ENCODE measurements at places on chromosomes 6 and 20.

GRCh38 chr6:51411496-51412125 lies 592.9 kb downstream of the TFAP2B start:
- no peak for DNase-seq

DNA sequence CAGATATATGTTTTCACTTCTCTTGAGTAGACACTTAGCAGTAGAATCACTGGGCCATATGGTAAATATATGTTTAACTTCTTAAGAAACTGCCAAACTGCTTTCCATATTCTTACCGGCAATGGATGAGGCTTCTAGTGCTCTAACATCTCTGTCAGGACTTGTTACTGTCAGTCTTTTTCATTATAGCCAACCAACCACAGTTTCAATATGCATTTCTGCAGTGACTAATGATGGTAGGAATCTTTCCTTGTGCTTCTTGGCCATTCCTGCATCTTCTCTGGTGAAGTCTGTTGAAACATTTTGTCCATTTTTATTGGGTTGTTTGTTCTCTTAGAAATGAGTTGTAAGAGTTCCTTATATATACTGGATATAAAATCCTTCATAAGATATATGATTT lies 66.0 kb upstream of the SYNDIG1 start:
- peak; percentile 12 for DNase-seq

DNA sequence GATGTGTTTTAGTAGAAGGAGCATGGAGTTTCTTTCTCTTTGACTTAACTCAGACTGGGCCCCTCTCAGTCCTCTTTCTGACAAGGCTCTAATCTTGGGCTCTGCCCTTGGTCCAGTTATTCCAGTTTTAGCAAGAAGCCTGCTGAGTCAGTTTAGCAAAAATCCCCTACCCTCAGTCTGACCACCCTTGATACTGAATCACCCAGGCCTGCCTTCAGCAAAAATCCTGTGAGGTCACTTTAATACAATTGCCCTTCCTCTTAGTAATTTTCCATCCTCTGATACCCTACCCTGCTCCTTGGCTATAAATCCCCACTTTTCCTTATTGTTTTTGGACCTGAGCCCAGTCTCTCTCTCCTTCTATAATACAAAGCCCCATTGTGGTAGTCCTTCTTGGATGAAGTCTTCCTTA lies 326.7 kb upstream of the NOX3 start:
- no peak for DNase-seq

DNA sequence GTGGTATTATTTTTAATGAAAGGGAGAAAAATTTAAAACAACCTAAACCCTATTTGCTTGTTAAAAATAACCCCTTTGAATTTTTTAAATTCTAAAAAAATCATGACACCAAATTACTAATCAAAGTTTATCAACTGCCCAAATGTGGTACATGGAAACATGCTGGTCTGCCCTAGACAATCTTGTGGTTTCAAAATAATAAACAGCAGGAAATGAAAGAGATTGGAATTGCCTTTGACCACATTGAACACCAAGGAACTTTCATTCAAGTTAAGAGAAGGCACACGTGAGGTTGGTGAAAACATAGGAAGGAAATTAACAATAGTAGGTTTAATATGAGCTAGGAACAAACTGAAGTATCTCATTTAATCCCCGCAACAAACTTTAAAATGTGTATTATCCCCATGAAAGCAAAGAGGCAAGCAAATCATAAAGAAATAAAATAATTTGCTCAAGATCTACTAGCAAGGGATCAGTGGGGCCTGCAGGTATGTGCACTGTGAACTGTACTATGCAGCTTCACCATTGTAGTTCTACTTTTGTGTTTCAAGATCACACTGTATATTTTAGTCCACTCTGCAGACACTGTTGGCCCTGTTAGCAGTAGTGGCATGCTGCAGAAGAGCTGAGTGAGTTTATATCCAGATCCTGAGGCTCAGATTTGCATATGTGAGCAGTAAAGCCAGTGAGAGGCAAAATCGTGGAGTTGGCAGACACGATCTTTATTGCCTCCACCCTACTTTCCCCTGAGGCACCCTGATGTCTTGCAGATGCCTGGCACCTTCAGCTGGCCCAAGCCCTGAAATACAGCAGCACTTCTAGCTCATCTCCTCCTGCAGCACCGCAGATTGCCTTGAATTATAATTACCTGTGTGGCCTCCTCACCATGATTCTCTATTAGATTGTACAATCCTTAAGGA lies 157.8 kb upstream of the TENT5A start:
- DNase-seq = no peak

DNA sequence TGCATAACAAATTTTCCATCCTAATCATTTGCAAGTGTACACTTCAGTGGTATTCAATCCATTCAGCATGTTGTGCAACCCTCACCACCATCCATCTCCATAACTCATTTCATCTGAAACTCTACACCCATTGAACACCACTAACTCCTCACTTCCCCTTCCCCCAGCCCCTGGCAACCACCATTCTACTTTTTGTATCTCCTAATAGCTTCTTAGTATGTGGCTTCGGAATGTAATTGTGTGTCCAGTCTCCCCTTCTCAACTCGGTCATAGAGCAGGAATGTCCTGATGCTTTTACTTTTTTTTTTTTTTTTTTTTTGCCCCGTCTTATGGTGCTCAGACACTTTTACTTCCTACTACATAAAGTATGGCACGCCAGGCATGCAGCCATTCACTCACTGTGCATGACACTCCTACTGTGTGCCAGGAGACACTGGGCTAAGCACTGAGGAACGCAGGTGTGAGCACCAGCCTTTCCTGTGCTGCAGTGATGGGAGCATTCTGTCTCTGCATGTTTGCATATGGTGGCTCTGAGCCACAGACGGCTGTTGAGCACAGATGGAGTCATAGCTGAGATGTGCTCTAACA lies 15.3 kb downstream of the HCK start:
- DNase-seq = no peak

- no peak for DNase-seq
Measured at GRCh38 chr6:27867945-27868300, 44.3 kb downstream of the OR2B2 start.

- no peak for DNase-seq
Measured at GRCh38 chr6:156957931-156958547, 180.9 kb downstream of the ARID1B start.

- DNase-seq = no peak
Measured at GRCh38 chr20:61587681-61588289, 335.7 kb downstream of the CDH4 start.

DNA sequence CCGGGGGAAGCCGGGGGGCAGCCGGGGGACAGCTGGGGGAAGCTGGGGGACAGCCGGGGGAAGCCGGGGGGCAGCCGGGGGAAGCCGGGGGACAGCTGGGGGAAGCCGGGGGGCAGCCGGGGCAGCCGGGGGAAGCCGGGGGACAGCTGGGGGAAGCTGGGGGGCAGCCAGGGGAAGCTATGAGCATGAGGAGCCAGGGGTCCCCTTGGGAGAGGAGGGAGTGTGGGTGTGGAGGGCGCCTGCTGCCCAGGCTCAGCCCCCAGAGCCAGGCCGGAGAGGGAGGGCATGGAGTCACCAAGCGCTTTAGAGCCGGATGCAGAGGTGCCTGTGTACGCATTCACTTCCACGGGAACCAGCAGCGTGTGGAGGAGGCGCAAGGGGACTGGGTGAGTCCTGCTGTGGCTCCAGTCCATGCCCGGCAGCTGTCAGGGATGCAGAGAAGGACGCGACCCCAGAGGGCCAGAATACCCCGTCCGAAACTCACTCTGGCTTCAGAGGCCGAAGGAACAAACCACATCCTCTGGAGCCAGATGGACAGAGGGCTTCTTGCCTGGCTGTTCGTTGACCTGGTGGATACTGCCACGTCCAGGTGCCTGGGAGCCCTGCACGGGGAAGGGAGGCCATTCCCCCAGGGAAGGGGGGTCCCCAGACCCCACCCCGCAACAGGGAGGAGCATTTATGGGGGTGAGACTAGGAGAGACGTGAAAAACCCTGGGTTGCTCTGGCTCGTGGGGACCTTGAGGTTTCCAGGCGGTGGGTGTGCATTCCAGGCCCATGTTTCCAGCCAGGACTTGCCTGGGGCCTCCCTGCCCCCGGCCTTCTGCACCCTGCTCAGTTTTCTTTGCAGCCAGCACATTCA lies 26.5 kb upstream of the DACT2 start:
- DNase-seq = no peak

DNA sequence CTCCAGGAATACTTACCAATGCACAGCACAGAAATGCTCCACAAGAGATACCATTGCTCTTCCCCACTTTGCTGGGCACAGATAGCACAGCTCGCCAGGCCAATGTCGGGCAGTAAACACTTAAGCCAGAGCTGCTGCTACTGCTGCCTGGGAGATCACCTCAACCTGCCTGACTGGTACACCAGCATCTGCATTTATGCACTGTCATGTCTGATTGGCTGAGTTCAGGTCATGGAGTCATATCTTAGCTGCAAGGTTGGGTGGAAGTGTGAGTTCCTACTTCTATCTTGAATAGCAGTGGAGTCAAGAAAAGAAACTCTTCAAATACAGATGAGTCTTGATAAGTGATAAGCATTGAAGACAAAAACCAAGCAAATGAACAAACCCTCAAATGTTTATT lies 10.9 kb upstream of the ADGRF4 start:
- DNase-seq = peak; percentile 82

GRCh38 chr6:17418281-17419188 lies 25.1 kb downstream of the CAP2 start:
- DNase-seq = no peak

- no peak for DNase-seq
Measured at GRCh38 chr6:12973386-12973785, 256.8 kb downstream of the PHACTR1 start.

GRCh38 chr20:56987986-56988385 lies 278.5 kb downstream of the BMP7 start:
- no peak for DNase-seq

GRCh38 chr20:297925-298775 lies 780 bp downstream of the ZCCHC3 start:
- no peak for DNase-seq

DNA sequence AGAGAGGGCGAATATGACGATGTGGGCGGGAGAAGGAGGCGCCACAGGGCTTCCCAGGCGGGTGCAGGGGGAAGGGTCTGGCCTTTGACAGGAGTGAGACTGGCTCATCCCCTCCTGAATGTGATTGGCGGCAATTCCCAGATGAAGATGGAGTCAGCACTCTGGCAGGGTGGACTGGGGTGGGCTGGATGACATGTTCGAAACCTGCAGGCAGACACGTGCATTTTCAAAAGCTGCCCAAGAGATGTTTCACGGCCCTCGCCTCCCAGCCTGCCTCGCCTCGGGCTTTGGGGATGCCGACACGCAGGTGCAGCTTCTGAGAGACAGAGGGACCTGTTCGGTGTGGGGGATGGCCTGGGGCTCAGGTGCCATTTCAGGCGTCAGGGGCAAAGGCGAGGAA lies 66.8 kb upstream of the AFDN start:
- DNase-seq = no peak

- DNase-seq = no peak
Measured at GRCh38 chr6:162612613-162613012, 115.0 kb downstream of the PRKN start.

DNA sequence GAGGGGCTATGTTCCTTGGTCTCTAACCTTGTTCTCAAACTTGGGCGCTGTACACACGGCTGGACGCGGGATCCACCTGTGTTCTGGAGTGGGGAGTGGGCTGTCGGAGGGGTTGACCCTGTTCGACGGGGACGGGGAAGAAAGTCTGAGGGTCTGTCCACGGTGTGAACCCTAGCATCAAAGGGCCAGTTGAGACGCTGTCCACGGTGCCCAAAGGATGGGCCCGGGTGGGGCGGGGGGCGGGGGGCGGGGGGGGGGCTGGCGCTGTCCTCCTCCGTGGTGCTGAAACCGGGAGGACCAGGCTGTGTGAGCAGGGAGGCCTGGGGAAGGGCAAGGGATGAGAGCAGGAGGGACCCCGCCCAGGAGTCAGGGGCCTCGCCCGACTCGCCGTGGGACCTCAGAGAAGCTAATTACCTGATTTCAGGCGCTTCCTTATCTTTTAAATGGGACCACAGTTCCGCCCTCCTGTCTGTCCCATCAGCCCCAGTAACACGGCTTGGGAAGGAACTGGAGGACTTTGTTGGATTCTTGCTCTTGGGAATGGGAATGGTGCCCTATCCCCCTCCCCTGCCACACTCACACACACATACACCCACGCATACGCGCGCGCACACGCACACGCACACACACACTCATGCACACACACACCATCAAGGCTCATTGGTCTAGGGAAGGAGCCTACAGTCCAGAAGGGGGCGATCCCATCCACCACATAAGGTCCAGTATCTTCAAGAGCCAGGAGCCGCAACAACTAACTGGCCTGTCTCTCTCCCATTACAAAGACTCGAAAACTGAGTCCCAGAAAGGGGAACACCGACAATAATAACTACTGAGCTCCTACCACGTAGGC lies 1.0 kb upstream of the VSTM2L start:
- no peak for DNase-seq

DNA sequence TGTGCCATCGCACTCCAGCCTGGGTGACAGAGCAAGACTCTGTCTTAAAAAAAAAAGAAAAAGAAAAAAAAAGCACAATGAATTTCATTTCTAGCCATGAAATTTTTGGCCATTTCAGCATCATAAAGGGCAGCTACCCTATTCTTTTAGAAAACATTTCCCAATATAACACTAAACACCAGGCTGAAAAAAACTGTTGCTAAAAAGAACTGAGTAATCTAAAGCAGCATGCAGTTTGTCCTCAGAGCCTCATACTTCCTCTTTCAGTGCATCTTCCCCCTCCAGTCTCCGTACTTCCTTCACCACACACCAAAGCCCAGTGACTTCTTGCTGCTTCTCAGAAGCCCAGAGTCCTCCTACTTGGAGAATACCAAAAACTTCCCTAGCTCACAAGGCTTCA lies 5.6 kb upstream of the IFNGR1 start:
- no peak for DNase-seq

DNA sequence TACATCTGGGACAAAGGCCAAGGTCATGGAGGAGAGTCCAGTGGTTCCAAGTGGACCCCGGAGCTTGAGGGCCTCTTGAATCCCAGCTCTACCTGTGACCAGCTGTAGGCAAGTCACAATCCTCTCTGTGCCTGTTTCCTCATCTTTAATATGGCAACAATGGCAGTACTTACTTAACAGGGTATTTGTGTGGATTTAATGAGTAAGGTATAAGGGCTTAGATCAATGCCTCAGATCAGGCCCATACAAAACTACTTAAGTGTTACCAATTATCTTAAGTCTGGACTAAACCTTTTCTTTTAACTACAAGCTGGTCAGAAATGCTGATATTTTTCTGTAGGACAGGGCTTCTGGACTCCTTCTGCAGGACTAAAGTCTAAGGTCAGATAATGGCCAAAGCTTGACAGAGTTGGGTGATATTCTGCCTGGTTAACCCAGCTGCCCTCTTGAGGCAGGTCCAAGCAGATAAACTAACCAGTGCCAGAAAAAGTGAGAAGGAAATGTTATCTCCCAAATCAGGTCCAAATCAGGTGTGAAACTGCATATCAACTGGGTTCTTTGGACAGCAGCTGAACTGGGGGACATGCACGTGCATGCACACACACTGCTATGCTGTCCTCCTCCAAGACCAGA lies 2.2 kb downstream of the SULF2 start:
- no peak for DNase-seq
